ENCODE measurements at places on chromosomes 1 and 21.

- no peak for DNase-seq
Observed at GRCh38 chr1:53506355-53507050, 47.3 kb downstream of the DMRTB1 start.

- DNase-seq: no peak
Observed at GRCh38 chr1:56933606-56934005, 32.2 kb downstream of the C8B start.

- DNase-seq: peak; percentile 52
Observed at GRCh38 chr1:39646232-39647081, 7.0 kb upstream of the HEYL start.

DNA sequence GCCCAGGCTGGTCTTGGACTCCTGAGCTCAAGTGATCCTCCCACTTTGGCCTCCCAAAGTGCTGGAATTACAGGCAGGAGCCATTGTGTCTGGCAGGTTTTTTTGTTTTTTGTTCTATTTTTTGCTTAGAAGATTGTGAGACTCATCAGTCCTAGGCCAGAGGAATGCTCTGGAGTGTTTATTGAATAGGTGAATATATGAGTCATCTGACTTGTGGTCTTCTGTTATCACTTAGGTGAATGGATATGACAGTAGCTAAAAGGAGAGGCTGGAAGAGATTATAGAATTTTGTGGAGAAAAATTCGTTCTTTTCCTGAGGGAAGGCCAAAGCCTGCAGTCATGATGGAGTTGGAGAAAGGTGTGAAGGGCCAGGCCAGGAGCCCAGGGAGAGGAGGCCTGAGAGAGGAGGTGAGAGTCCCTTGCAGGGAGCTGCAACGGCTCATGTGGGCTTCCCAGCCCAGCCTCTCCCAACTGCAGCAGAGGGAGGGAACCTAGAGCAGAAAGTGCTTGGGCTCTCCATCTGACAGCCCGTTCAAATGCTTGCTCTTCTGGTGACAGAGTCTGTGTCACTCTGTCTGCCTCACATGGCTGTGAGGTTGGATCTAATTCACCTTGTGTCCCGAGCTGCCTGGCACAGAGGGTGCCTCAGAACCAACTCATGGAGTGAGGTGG, 31.6 kb upstream of the ACOT11 start:
- DNase-seq: no peak

GRCh38 chr1:238153939-238154338, 263.2 kb upstream of the ZP4 start:
- DNase-seq: no peak

- DNase-seq: no peak
Observed at GRCh38 chr1:170619241-170620028, 44.5 kb upstream of the PRRX1 start.

DNA sequence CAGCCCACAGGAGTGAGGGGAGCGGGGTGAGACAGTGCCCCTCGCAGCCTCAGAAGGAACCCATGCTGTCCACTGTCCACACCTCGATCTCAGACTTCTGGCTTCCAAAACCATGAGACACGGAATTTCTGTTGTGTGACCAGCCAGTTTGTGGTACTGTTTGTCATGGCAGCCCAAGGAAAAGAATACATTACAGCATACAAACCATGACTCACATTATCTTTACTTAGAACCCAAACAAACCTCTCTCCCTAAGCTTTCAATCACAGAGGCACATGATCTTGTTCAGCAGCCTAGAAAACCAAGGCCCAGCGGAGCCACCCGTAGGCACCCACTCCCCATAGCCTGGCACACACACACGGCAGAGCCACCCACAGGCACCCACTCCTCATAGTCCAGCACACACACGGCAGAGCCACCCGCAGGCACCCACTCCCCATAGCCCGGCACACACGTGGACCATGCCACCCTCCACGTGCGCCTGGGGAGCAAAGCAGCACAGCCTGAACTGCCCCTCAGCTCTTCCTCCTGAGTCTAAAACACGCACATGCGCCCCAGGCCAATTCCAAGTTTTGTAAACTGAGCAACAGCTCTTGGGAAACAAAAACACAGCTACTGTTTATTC, 458 bp upstream of the KRTAP10-4 start:
- no peak for DNase-seq

GRCh38 chr21:29843804-29844203, 96.0 kb downstream of the GRIK1 start:
- no peak for DNase-seq

DNA sequence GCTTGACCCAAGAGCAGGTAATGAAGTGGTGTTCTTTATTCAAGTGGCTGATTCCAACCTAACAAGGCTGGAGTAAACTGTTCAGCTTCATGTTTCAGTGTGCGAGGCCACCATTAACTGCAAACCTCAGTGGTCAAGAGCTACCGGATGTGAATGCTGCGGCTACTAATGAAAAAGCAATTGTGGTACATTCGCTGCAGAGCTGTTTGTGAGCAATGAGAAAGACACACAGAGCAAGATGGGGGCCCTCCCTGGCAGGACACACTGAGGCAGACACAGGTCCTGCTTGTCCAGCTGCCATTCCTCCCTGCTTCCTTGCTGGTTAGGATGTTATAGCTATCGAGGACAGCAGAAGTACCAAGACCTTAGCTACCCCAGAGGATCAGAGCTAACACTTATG, 26.1 kb downstream of the SYF2 start:
- DNase-seq: no peak

- no peak for DNase-seq
Observed at GRCh38 chr1:165119086-165119485, 237.4 kb downstream of the LMX1A start.

DNA sequence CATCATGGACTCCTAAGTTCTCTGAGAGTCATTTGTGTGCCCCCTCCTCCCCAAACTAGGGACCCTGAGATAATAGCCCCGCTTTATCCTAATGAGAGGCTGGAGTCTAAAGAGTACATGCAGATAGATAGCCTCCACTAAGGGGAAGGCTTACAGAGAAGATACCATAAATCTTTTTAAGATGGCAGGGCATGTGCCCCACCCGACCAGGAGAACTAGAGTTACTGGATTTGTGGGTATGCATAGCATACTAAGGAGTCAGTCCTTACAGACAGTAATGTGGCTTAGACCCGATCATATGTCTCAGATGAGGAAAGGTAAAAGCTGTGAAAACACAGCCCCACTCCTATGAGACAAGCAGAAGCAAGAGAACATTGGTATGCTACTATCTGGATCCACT, 25.7 kb upstream of the PKN2 start:
- no peak for DNase-seq

- no peak for DNase-seq
Observed at GRCh38 chr1:202728951-202729350, 18.7 kb upstream of the SYT2 start.

GRCh38 chr1:65703853-65704252, 88.8 kb upstream of the PDE4B start:
- DNase-seq: no peak

DNA sequence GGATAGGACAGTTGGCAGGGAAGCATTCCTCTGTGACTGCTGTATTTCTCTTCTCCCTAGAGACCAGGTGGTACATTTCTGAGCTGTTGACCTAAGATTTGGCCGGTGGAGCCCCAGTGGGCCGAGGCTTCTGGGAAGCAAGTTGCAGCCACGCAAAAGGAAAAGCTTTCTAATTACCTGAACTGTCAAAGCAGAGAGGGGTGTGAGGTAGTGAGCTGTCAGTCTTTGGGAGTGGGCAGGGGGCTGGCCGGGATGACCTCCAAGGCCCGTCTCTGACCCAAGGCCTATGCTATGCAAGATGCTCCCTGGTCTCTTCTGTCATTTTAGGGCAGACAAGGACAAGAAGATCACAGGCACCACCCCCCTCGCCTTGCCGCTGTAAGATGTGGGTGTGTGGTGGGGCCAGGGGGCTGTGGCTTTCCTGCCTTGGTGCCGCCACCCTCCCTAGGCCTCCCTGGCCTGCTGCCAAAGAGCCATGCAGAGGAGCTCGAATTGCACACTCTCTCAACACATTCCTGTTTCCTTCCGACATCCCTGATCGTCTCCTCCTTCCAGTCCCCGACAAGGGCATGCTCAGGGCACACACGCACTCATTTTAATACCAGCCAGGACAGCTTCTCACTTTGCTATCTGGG, 7.7 kb downstream of the PADI1 start:
- no peak for DNase-seq

DNA sequence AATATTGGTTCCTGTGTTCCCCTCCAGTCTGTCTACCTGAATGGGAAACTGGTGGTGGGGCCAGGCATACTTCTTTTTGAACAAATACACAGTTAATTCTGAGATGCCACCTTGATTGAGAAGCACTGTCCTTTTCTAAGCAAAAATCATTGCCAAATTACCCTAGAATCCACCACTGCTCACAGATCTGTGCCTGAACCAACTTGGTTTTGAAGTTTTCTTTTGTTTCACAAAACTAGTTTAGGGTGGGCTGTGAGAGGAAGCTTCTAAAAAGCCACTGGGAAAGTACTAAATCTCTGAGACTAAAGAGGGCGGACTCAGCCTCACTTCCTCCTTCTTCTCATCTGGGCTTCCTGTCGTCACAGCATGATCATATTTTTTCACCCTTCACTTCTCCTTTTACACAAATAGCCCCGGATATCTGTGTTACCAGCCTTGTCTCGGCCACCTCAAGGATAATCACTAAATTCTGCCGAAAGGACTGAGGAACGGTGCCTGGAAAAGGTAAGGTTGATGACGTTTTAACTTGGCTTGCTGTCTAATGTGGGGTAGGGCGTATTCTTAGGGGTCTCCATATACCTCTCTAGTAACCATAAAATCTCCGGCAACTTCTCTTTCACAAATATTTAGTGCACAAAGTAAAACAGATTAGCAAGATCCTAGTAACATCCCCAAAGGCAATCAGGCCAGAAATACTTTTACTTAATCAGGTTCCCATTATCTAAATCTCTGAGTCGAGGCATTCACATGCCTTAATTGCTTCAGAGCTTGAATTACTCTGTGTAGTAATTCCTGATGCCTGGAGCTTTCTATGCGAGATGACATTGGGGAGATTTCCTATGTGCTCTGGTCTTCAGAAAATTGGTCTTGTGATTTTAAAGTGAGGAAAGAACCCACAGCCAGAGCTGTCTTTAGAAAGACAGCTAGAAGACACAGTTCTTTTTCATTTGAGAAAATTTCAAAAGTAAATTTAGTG, at the start of gene CD53:
CD53 (plus strand) TSS at position 404 of the 976 bp plus-strand sequence. CDS start 18,261 bp downstream, outside the sequence.
- no peak for DNase-seq

GRCh38 chr1:67724928-67725560, 40.0 kb downstream of the GADD45A start:
- peak; percentile 69 for DNase-seq

- DNase-seq: no peak
Observed at GRCh38 chr1:10075732-10076131, 43.0 kb downstream of the UBE4B start.

DNA sequence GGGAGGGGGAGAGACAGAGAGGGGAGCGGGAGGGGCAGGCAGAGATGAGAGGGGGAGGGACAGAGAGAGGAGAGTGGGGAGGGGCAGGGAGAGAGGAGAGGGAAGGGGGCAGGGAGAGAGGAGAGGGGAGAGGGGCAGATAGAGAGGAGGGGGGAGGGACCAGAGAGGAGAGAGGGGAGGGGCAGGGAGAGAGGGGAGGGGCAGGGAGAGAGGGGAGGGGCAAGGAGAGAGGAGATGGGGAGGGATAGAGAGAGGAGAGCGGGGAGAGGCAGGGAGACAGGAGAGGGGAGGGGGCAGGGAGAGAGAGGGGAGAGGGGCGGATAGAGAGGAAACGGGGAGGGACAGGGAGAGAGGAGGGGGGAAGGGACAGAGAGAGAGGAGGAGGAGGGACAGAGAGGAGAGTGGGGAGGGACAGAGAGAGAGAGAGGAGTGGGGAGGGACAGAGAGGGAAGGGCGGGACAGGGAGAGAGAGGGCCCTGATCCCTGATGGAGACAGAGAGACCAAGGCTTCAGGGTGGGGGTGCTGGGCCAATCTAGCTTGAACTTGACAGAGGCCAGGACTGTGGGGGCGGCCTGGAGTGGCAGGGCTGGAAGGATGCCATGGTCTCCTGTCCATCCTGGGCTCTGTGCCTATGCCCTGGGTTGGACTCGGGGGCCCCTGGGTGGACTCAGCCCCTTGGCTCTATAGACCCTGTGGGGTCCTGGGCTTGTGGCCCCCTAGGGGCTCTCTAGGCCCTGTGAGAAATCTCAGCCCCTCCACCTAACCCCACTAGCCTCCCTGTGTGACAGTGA, 43.6 kb downstream of the DMRTB1 start:
- no peak for DNase-seq

GRCh38 chr1:8169364-8170058, 143.4 kb upstream of the ERRFI1 start:
- DNase-seq: peak; percentile 84

- no peak for DNase-seq
Observed at GRCh38 chr1:71232166-71232763, 151.4 kb upstream of the ZRANB2 start.

GRCh38 chr1:92902406-92902744, 58.9 kb downstream of the DIPK1A start:
- no peak for DNase-seq

GRCh38 chr1:17904290-17904689, 149.2 kb downstream of the ACTL8 start:
- DNase-seq: no peak

DNA sequence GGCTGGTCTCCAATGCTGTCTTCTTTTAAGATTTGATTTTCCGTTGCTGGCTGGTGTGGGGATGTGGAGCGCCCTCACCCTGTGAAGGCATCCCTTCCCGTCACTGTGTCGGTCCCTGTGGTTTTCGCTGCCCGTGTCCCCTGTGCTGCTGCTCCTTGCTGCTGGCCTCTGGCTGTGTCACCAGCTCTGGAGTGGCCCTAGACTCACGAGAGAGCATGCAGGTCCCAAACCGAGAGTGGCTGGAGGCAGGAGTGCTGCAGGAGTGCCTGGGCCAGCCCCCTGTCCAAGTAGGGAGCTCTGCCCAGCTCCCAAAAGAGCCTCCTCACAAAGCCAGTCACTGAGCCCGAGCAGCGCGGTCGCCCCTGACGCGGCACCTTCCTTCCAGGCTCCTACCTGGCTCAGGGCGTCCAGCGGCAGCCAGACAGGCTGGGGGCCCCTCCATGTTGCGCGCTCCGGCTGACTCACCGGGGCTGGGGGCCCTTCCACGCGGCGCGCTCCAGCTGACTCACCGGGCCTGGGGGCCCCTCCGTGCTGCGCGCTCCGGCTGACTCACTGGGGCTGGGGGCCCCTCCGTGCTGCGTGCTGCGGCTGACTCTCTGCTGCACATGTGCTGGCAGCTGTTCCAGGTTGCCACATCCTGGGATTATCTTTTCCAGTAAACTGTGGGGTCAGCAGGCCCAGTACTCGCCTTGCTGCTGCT, 106.7 kb upstream of the COL6A1 start:
- DNase-seq: peak; percentile 68

GRCh38 chr1:40312238-40313205, 4.6 kb downstream of the COL9A2 start:
- peak; percentile 77 for DNase-seq

DNA sequence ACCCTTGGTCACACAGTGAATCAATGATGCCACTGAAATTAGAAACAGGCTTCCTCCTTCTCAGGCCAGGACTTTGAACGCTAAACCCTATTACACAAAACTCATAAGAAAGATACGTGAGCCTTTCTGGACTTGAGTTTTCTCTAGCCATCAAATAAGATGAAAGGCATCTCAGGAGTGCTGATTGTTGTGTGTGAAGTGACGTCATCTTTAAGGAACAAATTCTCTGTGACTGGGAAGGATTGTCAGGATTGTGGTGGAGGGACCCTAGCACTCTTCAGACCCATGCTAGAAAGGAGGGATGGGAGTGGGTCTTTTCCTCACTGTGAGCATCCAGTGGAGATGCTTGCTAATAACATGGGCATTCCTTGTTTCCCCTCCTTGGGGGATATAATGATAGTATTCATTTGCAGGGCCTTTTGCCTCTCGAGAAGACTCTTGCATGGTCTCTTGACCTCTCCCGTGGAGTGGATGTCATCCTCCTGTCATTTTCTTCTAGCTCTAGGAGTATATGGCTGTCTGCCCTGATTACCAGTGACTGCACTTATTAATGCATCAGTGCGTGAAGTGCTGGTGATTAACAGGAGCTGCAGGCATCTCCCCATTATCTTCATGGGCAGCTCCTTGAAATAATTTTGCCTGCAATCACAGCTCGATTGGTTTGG, 39.9 kb downstream of the SPATA46 start:
- DNase-seq: no peak

Measured in ureter (tissue), 1 donor.